ENCODE measurements at places on chromosomes 11 and 22.

DNA sequence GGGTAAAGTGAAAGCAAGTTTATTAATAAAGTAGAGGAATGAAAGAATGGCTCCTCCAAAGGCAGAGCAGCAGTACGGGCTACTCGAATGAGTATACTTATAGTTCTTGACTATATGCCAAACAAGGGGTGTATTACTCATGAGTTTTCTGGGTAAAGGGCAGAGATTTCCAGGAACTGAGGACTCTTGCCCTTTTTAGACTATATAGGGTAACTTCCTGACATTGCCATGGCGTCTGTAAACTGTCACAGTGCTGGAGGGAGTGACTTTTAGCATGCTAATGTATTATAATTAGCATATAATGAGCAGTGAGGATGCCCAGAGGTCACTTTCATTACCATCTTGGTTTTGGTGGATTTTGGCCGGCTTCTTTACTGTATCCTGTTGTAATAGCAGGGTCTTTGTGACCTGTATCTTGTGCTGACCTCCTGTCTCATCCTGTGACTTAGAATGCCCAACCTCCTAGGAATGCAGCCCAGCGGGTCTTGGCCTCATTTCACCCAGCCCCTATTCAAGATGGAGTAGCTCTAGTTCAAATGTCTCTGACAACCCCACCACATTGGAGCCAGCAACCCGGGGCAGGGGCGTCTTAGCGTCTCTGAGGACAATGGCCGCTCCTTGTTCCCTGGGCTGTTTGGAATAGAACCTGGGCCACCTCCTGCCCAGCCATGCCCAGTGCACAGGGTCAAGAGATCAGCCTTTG lies 34.9 kb upstream of the CD82 start:
- DNase-seq = no peak

- DNase-seq = no peak
Measured at GRCh38 chr11:74766905-74767304, 18.3 kb downstream of the RNF169 start.

GRCh38 chr11:123260511-123261211 lies 65.6 kb upstream of the CLMP start:
- no peak for DNase-seq

GRCh38 chr22:46931881-46932280 lies 169.4 kb downstream of the TBC1D22A start:
- no peak for DNase-seq

DNA sequence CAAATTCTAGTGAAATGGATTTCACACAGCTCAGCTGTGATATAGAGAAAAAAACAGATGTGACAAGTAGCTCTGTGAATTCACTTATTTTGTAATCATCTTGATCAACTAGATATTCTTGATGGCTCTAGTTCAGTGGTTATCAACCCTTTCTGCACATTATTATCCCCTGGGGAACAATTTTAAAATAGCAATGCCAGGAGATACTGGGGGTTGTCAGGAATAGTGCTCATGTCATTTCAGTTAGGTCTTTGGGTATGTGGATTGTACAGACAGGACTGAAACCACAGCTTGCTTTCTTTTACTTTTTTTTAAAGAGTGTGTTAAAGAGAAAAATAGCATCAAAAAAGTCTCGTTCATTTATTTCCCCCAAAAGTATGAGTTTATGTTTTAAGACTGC lies 269.0 kb upstream of the PDGFD start:
- DNase-seq = no peak

- no peak for DNase-seq
Measured at GRCh38 chr11:61157743-61158142, 3.5 kb downstream of the VPS37C start.

- no peak for DNase-seq
Measured at GRCh38 chr11:111582163-111582562, 20.1 kb upstream of the SIK2 start.

DNA sequence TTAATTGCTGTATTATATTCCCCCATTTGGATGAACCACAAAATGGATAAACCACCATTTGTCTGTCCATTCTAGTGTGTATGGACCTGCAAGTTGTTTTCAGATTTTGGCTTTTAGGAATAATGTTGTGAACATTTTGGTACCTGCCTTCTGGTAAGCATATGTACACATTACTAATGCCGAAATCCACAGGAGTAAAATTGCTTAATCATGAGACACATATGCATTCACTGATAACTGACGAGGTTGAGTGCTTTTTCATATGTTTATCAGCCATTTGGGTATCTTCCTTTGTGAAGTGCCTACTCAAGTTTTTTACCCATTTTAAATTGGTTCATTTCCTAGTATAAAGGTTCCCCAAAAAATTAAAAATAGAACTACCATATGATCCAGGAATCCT lies 34.2 kb downstream of the OSBP2 start:
- no peak for DNase-seq

GRCh38 chr22:39868741-39869140 lies 24.8 kb downstream of the ENTHD1 start:
- DNase-seq = no peak

DNA sequence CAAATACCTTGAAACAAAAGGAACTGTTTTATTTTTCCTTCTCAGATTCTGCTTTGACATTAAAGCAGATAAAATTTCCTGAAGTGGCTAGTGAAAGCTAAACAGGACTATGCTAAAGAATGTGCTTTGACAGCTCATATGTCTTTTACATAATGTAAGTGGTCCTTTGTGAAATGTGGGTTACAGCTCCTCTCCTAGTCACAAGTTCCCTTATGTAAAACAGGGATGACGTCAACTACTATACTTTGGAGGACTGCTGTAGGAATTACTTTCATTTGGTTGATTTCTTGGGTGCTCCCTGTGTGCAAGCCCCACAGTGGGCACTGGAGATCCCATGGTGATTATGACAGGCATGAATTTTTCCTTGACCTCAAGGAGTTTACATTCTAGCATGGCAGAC lies 216.6 kb upstream of the NARS2 start:
- DNase-seq = no peak

- DNase-seq = no peak
Measured at GRCh38 chr22:22157348-22157725, 87.2 kb upstream of the VPREB1 start.

- DNase-seq = no peak
Measured at GRCh38 chr22:38715176-38715764, 9.5 kb downstream of the GTPBP1 start.

GRCh38 chr22:32317524-32317923 lies 40.1 kb upstream of the RFPL3 start:
- no peak for DNase-seq

DNA sequence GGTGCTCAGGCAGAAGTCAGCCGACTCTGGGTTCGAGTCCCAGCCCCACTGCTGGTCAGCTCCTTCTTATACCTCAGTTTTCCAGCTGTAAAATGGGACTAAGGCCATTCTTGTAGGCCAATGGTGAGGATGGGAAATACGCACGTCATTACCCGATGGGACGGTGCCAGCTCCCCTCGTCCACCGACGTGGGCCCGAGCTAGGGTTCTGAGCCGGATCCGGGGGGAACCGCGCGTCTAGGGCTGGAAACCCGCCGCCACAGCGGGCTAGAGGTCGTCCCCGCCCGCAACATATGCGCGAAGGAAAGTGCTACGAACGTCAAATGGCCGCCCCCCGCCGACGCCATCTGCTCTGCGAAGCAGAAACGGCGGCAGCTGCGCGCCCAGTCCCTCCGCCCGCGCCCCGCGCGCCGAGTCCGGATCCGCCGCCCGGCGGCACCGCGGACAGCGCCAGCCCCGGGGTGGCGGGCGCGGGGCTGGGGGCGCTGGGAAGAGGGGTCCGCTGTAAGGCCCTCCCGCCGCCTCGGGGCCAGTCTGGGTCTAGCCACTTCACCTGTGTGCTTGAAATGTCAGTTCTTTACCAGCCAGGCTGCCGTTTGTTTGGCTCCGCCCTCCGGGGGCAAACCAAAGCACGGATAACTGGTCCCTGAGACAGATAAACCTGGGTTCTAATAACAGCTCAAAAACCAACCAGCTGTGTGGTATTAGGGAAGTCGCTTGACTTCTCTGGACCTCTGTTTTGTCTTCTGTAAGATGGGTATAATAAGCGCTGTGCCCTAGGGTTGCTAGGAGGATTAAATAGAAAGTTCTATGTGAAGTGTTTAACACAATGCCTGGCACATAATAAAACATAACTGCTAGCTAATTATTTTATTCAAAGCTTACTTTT lies 103.5 kb upstream of the RCN1 start:
- DNase-seq = no peak

GRCh38 chr11:101912823-101913284 lies 2.0 kb upstream of the CEP126 start:
- no peak for DNase-seq

- DNase-seq = no peak
Measured at GRCh38 chr22:19760058-19760950, at the start of gene TBX1. TSS of gene TBX1 (plus strand) at chr22:19760778. CDS start at chr22:19760844, 66 bp downstream.

Measured in effector CD4-positive, alpha-beta T cell (primary cell).